T-helper 17 cell (primary cell): ENCODE measurements at places on chromosomes 13 and 19.

DNA sequence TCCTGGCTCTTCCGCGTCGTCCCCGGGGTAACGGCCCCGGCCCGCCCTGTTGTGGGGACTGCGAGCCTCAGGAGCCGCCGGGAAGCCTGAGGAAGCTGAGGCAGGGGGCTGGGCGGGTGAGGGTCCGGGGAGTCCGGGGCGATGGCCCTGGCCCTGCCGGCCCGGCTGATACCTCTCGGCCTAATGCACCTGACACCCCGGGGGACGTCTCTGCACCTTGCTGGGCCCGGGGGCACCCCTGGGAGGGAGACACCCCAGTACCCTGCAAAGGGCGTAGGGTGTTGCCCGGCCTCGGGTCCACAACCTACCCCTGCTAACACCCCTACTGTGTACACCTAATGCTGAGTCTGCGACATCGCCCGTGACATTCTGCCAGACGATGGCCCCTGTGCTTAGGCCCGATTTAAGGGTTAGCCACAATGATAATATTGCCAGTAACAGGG is 410 bp downstream of the PIN1 start:
- H3K4me3 ChIP-seq = peak overlapping the region; percentile 90
- H3K36me3 ChIP-seq = no peaks in the 10 kb centered on the region
- H3K27me3 ChIP-seq = no peaks in the 10 kb centered on the region
- H3K27ac ChIP-seq = peak overlapping the region; percentile 32
- H3K4me1 ChIP-seq = peaks cover 9% of the 10 kb centered on the region
- no peak for DNase-seq

DNA sequence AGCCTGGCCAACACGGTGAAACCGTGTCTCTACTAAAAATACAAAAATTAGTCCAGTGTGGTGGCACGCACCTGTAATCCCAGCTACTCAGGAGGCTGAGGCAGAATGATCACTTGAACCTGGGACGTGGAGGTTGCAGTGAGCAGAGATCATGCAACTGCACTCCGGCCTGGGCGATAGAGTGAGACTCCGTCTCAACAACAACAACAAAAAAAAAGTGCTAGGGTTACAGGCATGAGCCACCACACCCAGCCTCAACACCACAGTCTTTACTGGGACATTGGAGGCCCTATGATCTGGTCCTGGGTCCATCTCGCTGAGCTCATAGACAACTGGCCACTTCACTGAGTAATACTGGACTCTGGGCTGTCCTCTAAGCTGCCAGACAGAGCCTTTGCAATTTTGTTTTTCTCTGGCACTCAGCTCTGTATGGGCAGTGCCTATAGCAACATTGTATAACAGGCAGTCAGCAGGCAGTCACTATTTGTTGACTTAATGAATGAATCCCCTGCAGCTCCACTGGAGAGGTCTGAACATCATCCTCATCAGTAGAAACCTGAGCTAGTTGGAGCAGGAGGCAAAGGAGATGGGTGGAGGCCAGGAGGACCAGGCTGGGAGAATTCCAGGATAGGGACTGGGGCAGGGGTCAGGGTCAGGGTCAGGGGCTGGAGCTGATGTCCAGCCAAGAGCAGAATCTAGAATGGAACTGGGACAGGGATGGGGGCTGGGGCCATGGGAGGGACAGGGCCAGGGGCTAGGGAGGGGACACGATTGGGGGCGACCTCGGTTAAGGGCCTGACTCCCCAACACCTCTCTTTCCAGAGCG is 8.1 kb downstream of the BLOC1S3 start:
- no peak for DNase-seq
- H3K4me3 ChIP-seq = no peak overlapping the region
- no peaks in the 10 kb centered on the region for H3K27me3 ChIP-seq
- no peak overlapping the region for H3K27ac ChIP-seq
- H3K4me1 ChIP-seq = peaks cover 17% of the 10 kb centered on the region

- no peak overlapping the region for H3K4me3 ChIP-seq
- peaks cover 44% of the 10 kb centered on the region for H3K27me3 ChIP-seq
- DNase-seq = no peak
- H3K27ac ChIP-seq = no peak overlapping the region
- peaks cover 3% of the 10 kb centered on the region for H3K4me1 ChIP-seq
These were observed 752 bp upstream of the HAS1 start for GRCh38 chr19:51724543-51724942.

DNA sequence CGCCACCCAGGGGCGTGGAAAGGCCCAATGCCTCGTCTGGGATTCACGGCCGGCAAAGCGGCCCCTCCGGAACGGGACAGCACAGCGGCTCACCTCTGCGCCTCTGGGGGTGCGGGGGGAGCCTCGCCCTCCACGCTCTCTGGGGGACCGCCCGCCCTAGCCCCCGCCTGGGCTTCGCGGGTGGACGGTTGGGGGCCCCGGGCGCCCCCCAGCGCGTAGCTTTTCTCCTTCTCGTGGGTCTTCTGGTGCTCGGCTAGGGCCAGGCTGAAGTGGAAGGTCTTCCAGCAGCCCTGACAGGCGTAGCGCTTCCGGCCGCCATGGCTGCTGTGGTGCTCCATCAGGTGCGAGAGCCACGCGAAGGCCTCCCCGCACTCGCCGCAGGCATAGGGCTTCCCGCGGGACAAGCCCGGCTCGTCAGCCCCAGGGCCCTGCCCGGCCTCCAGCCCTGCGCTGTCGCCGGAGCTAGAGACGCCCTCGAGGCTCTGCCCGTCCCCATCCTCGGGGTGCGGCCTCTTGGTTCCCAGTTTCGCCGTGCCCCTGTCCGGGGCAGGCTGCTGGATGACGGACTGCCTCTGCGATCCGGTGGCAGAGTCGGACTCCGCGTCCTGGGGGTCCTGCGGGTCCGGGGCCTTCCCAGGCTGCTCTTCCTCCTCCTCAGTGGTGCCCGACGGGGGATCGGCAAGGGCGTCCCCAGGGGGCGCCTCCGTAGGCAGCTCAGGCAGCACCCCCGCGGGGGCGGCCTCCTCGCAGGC is 13.3 kb downstream of the ZSCAN18 start:
- no peak overlapping the region for H3K4me3 ChIP-seq
- no peaks in the 10 kb centered on the region for H3K4me1 ChIP-seq
- no peak overlapping the region for H3K27ac ChIP-seq
- H3K27me3 ChIP-seq = no peaks in the 10 kb centered on the region
- no peaks in the 10 kb centered on the region for H3K36me3 ChIP-seq
- no peak for DNase-seq

DNA sequence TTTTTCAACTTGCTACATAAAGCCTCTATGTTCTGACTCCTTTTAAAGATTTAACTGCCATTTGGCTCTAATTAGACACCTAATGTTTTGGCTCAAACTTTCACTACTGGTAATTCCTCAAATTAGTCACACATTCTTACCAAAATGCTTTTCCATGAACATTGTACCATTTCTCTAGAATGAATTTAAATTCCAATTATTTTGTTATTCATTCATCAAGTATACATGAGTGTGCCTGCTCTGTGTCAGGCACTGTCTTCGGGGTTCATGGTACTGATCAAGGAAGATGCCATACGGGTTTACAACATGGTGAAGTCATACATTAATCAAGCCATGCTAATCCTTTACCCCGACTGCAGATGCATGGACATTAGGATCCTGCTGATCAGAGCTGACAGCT is 69.1 kb upstream of the POSTN start:
- no peak for DNase-seq
- no peak overlapping the region for H3K27ac ChIP-seq
- no peak overlapping the region for H3K4me3 ChIP-seq
- H3K27me3 ChIP-seq = no peaks in the 10 kb centered on the region

- H3K4me3 ChIP-seq = no peak overlapping the region
- H3K27me3 ChIP-seq = peaks cover 22% of the 10 kb centered on the region
- H3K36me3 ChIP-seq = no peaks in the 10 kb centered on the region
- H3K27ac ChIP-seq = peak overlapping the region; percentile 41
These were observed 73.4 kb downstream of the CBY2 start for GRCh38 chr13:45775401-45775963.

DNA sequence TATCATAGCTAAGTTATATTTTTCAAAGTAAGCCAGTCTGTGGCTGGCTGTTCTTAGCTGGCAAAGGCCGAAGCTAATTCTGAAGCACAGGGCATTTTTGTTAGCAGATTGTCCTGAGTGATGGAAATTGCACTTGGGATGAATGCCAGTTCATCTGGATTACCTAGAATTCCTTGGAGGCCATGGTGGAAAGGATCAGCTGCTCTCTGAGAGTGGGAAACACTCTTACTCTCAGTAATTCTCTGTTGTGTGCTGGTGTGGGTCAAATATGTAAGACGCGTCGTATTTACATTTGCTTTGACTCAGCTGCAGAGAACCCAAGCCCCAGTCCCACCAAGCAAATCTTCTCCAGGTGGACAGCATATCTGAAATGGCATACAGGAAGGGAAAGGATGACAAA is 60.7 kb upstream of the C1QTNF9B start:
- peaks cover 11% of the 10 kb centered on the region for H3K4me1 ChIP-seq
- peaks cover 22% of the 10 kb centered on the region for H3K27me3 ChIP-seq
- no peak for DNase-seq
- no peak overlapping the region for H3K4me3 ChIP-seq

DNA sequence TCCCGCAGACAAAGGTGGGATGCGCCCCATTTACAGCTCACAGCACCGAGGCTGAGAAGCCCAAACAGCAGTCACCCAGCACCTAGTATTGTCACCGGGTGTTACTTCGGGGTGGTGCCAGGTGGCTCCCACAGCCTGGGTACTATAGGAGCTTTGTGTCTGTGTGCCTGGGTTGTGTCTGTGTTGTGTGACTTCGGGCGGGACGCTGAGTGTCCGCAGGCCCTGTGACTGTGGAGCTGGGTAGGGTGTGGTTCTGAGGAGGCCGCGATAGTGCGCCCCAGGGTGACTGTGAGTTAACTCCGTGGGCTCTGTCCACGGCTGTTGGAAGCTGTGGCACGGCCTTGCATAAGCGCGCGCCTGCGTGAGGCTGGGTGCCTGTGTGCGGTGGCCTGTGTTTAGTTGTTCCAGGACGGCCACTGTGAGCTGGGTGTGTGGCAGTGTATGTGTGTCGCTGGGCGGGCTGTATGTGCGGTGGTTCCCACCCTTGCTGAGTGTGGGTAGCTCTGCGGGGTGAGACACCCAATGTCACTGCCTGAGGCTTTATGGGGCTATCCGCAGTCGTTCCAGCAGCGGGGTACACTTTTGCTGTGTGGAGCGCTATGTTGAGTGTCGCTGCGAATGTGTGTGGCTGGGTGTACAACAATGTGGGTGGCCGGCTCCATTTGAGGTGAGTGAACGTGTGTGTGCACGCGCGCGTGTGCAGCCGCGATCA is 559 bp upstream of the SSBP4 start:
- peak; percentile 42 for DNase-seq
- H3K27ac ChIP-seq = peak overlapping the region; percentile 83
- H3K27me3 ChIP-seq = no peaks in the 10 kb centered on the region

GRCh38 chr19:6412447-6413091 is 12.0 kb downstream of the KHSRP start:
- H3K4me1 ChIP-seq = no peaks in the 10 kb centered on the region
- peaks cover 2% of the 10 kb centered on the region for H3K36me3 ChIP-seq
- no peak overlapping the region for H3K4me3 ChIP-seq
- peak; percentile 44 for DNase-seq

DNA sequence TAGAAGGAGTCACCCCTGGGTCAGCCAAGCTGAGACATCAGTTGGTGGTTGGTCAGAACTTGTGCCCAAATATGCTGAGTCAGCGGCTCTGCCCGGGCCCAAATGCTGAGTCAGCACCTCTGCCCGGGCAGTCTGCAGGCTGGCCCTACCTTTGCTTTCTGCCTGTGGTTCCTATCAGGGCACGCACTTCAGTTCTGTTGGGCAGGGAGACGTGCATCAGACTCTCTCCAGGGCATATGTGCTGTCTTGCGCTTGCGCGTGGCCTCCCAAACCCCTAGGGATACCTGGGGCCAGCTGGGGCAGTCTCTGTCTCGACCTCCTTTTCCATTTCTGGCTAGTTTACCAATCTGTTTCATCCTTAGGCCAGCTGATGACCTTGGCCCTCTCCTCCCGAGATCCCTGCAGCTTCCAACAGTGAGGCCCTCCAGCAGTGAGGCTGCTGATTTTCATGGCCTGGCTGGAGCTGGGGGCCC is 24.4 kb upstream of the LDLR start:
- H3K36me3 ChIP-seq = peaks cover 2% of the 10 kb centered on the region
- peak overlapping the region; percentile 53 for H3K27ac ChIP-seq
- H3K27me3 ChIP-seq = no peaks in the 10 kb centered on the region

DNA sequence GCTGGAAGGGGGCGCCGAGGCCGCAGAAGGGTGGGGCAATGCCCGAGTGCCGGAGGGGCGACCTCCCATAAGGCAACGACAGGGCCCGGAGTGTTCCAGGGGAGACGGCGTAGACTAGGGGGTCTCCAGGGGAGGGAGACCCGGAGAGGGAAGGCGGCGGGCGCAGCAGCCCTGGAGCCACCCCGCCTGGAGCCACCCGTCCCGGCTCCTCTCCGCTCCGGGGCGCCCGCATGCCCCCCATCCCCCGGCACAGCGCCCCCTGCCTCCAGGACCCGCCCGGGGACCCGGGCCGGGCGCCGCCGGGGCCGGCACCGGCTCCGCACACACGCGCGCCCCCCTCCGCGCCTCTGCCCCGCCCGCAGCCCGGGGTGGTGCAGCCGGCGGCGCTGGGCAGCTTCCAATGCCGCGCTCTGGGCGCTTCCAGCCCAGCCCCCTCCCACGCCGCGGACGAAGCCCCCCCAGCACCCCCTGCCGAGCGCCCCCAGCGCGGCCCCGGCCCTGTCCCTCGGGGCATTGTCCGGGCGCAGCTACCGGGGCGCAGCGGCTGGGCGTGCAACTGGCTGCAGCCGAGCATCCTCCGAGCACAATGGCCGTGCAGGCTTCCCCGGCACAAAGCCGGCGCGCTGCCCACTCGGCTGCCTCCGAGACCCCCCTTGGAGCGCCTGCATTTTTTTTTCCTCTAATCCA is 519 bp downstream of the PTPRS start:
- peaks cover 12% of the 10 kb centered on the region for H3K36me3 ChIP-seq
- peak overlapping the region; percentile 79 for H3K4me3 ChIP-seq
- no peak overlapping the region for H3K27ac ChIP-seq
- peaks cover 64% of the 10 kb centered on the region for H3K27me3 ChIP-seq
